CD14-positive monocyte (primary cell): ENCODE measurements at places on chromosomes 6 and 20.

DNA sequence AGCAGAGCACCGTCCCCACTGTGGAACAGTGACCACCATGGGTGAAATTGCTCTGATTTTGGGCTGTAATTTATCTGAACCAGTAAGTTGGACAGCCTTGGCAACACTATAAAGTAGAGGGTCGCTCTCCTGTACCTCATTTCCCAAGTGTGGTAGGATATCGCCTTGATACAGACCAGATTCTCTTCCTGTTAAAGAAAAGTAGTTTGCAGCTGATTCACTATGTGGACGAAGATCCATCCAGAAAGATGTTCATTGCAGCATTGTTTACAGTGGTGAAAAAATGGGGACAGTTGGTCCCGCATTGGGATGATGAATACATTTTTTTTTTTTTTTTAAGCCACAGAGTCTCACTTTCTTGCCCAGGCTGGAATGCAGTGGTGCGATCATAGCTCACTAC, 74.3 kb downstream of the SLX4IP start:
- no peak for DNase-seq

DNA sequence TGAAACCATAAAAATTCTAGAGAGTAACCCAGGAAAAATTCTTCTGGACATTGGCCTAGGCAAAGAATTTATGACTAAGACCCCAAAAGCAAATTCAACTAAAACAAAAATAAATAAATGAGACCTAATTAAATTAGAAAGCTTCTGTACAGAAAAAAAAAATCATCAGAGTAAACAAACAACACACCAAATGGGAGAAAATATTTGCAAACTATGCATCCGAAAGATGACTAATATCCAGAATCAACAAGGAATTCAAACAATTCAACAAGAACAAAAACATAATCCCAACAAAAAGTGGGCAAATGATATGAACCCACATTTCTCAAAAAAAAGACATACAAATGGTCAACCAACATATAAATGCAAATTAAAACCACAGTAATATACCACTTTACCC, 242.6 kb upstream of the CDYL start:
- DNase-seq = no peak

- no peak for DNase-seq
These were observed 60.5 kb upstream of the GGTLC1 start for GRCh38 chr20:24049081-24049480.

- no peak for DNase-seq
These were observed 11.9 kb downstream of the CUL9 start for GRCh38 chr6:43193929-43194328.
